Posterior vena cava (tissue), 2 donors: ENCODE measurements at places on chromosomes 4 and X. TPM values are rescaled to one million over a fixed set of nuclear protein-coding genes. Genes with fewer than 3 reads are reported as not detected.

Gene ATOH1
- not detected for total RNA-seq

Gene SAGE1
- total RNA-seq = not detected

Gene SPANXN4
- total RNA-seq = not detected

Gene DGAT2L6
- total RNA-seq = not detected

Gene PRKX
- total RNA-seq = 12.4 TPM

Gene PRAF2
- 36.4 TPM for total RNA-seq

Gene CYLC1
- not detected for total RNA-seq

Gene ATXN3L
- not detected for total RNA-seq

Gene L1CAM
- 4.4 TPM for total RNA-seq

Gene UBA6
- total RNA-seq = 33.7 TPM

Gene GALNTL6
- total RNA-seq = not detected

Gene MAGEB1
- not detected for total RNA-seq

Gene P2RY4
- 0.57 TPM for total RNA-seq

Gene FGFBP1
- total RNA-seq = not detected

Gene SPANXB1
- total RNA-seq = not detected

Gene ADH4
- 0.29 TPM for total RNA-seq

Gene SGCB
- total RNA-seq = 72.4 TPM

Gene SERTM2
- 3.2 TPM for total RNA-seq

Gene FOXR2
- total RNA-seq = not detected

Gene PPP1R2C
- not detected for total RNA-seq

Gene TBC1D14
- total RNA-seq = 42.6 TPM

Gene LRIT3
- total RNA-seq = 0.09 TPM

Gene TMPRSS11D
- not detected for total RNA-seq

Gene EREG
- 0.29 TPM for total RNA-seq

Gene PABPC1L2A
- total RNA-seq = not detected

Gene GSTCD
- 14.0 TPM for total RNA-seq

Gene PABPC4L
- 1.6 TPM for total RNA-seq

Gene DACH2
- total RNA-seq = not detected

Gene KLKB1
- total RNA-seq = 0.83 TPM

Gene FMR1NB
- total RNA-seq = not detected

Gene NPY5R
- 2.9 TPM for total RNA-seq

Gene ADRA2C
- total RNA-seq = 61.5 TPM

Gene REPS2
- total RNA-seq = 3.9 TPM

Gene SYTL5
- total RNA-seq = 0.05 TPM

Gene ANOS1
- total RNA-seq = 0.95 TPM

Gene NUDT11
- total RNA-seq = 1.6 TPM

Gene ATP1B4
- total RNA-seq = not detected

Gene ABCG2
- 1.6 TPM for total RNA-seq

Gene ZNF711
- total RNA-seq = 3.2 TPM

Gene WDR17
- 2.5 TPM for total RNA-seq

Gene SLC16A2
- 11.9 TPM for total RNA-seq

Gene LONRF3
- 5.7 TPM for total RNA-seq

Gene RTL5
- total RNA-seq = 8.9 TPM

Gene SLC26A1
- 0.14 TPM for total RNA-seq

Gene SATL1
- total RNA-seq = not detected

Gene HPGD
- 3.2 TPM for total RNA-seq

Gene TXK
- 2.6 TPM for total RNA-seq

Gene TRPC5OS
- total RNA-seq = not detected

Gene ALAS2
- total RNA-seq = 4.7 TPM

Gene RENBP
- 17.6 TPM for total RNA-seq

Gene OTC
- total RNA-seq = 3.2 TPM

Gene KLF8
- 20.5 TPM for total RNA-seq

Gene SAT1
- total RNA-seq = 154 TPM

Gene IL21
- total RNA-seq = not detected

Gene TEX13B
- not detected for total RNA-seq

Gene HELT
- not detected for total RNA-seq
